ENCODE measurements at places on chromosomes 7 and 10. TPM values are rescaled to one million over a fixed set of nuclear protein-coding genes. Genes with fewer than 3 reads are reported as not detected.

The CABCOCO1 gene
- not detected for total RNA-seq

The NUPR2 gene
- 33.4 TPM for total RNA-seq

The PON1 gene
- not detected for total RNA-seq

The BHLHA15 gene
- 8.7 TPM for total RNA-seq

The CALML3 gene
- not detected for total RNA-seq

The SPDYE16 gene
- 0.33 TPM for total RNA-seq

The MAGI2 gene
- 22.3 TPM for total RNA-seq

The PHYHIPL gene
- total RNA-seq = 0.13 TPM

The C7orf57 gene
- total RNA-seq = not detected

The SFTPA2 gene
- 0.27 TPM for total RNA-seq

The EIF5AL1 gene
- 0.33 TPM for total RNA-seq

The STRIP2 gene
- total RNA-seq = 0.54 TPM

The MNX1 gene
- total RNA-seq = not detected

The METTL27 gene
- total RNA-seq = 3.8 TPM

The MSMB gene
- not detected for total RNA-seq

The WASL gene
- total RNA-seq = 58.6 TPM

The GIMAP1 gene
- 23.6 TPM for total RNA-seq

The RPP38 gene
- 20.4 TPM for total RNA-seq

The TWIST1 gene
- total RNA-seq = 3.8 TPM

The RNF32 gene
- total RNA-seq = 1.1 TPM

The UTF1 gene
- total RNA-seq = not detected

The FAM237B gene
- total RNA-seq = not detected

The UCN3 gene
- total RNA-seq = not detected

The TCTN3 gene
- total RNA-seq = 61.7 TPM

The FAM180A gene
- total RNA-seq = 5.0 TPM

Measured in thyroid gland (tissue), 4 donors.